Lung (tissue), 17 donors: ENCODE measurements at places on chromosomes 4 and X.
A peak's percentile ranks its signal among the peaks of the same experiment; 100 is the strongest.

- no peak for DNase-seq
These were observed 35.4 kb upstream of the PGRMC2 start for GRCh38 chr4:128322986-128323385.

DNA sequence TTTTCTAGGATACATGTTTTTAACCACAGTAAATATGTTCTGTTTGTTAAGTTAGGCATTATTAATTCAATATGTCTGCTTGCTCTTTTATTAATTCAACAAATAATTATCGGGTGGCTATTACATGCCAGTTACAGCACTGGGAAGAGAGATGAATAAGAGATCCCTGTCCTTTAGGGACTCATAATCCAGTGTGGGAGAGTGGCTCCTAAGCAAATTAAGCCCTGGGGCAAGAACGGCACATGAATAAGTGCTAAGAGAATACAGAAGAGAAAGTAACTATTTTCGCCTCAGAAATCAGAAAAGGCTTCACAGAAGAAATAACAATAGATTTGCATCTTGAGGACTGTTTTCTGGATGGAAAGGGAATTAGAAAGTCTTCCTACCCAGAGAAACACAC, 236.7 kb downstream of the NR3C2 start:
- no peak for DNase-seq

GRCh38 chr4:95637043-95637600, 88.3 kb upstream of the UNC5C start:
- no peak for DNase-seq

DNA sequence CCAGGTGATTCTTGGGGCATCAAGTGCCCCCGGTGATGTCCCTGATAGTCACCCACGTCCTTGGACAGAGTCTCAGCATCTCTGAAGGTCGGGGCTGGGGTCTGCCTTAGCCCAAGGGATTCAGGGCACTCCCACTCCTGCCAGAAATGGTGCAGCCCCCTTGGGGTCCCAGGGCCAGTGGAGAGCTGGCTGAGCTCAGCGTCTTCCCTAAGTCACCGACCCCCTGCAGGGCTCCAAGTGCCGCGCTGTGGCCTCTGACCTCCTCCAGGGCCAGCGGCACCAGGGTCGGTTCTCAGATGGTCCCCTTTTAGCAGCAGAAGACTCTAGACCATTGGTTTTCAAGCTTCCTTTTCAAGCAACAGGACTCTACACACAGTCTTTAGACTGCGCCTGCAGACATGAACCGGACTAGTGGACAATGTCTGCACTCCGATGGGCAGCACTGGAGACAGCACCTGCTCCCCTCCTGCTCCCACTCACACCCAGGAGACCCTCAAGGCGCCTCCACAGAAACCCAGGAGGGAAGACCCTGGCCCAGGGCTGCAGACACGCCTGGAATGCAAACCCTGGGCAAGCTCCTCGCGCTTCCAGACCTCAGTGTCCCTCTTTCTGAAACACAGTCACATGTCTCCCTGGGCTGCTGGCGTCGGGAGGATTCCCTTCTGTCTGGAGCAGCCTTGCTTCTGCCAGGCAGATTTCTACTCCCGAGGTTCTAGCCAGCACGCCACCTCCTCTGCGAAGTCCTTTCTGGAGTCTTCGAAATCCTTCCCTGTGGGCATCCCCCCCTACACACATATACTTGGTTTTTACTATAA, 53.9 kb downstream of the ABLIM2 start:
- no peak for DNase-seq

GRCh38 chr4:110139815-110140214, 58.6 kb downstream of the ELOVL6 start:
- no peak for DNase-seq

DNA sequence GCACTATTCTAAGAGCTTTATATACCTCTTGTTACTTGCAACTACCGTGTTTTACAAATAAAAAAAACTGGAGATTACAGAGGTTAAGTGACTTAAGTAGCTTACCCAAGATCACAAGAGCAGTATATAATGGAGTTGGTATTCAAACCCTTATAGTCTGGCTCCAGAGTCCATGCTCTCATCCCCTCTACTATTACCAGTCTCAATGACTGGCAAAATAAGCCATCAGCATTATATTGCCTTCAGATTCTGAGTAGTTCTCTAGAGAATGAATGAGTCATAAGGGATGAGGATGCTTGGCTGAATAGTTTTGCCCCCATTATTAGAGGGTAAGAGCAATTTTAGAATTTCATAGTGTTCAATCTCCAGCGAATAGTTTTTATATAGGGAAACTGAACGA, 170.1 kb upstream of the ATOH1 start:
- no peak for DNase-seq

DNA sequence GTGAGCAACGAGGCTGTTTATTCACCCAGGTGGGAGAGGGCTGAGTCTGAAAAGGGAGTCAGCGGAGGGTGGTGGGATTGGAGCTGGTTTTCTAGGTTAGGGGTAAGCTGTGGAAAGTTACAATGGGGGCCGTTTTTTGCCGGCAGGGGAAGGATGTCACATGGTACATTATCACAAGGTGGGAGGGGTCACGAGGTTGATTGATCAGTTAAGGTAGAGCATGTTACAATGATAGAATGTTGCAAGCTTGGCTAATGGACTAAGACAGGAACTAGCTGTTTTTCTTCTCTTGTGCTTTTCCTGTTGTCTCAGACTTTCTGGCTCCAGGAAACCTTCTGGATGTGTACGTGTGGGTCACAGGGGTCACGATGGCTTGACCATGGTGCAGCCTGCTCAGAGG, 536.3 kb upstream of the HTR2C start:
- no peak for DNase-seq

DNA sequence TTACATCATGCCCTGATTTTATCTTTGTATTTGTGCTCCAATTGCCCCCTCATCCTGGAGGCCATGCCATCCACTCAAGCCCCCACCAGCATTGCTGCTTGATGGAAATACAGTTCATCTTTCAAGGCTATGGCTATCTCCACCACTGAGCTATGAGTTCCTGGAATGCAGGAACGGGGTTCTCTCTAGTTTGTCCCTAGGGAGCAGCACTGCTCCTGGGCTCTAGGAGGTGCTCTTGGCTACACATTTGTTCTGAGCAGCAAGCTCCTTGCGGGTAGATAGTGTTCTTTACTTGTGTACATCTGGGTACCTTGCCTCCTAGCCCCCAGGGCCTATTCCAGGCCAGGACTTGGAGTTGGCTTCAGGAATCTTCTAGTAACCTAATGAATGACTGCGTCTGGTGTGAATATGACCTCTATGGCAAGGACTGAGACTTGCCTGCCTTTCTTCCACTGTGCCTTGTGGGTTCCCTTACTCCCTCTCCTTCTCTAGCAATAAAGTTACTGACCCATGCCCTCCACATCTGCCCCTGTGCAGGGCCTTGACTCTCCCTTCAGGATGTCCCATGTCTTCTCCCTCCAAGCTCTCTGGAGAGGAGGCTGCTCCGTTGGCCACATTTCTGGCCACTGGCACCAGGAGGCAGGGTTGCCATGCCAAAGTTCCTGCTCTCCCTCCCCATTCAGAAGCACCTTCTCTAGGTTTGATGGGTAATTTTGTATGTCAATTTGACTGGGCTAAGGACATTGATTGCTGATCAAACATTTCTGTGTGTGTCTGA, 7.6 kb downstream of the CITED1 start:
- no peak for DNase-seq

GRCh38 chr4:95161781-95162469, 386.8 kb downstream of the UNC5C start:
- DNase-seq: no peak

- DNase-seq: no peak
These were observed 46.7 kb downstream of the DDX53 start for GRCh38 chrX:23046443-23046842.

DNA sequence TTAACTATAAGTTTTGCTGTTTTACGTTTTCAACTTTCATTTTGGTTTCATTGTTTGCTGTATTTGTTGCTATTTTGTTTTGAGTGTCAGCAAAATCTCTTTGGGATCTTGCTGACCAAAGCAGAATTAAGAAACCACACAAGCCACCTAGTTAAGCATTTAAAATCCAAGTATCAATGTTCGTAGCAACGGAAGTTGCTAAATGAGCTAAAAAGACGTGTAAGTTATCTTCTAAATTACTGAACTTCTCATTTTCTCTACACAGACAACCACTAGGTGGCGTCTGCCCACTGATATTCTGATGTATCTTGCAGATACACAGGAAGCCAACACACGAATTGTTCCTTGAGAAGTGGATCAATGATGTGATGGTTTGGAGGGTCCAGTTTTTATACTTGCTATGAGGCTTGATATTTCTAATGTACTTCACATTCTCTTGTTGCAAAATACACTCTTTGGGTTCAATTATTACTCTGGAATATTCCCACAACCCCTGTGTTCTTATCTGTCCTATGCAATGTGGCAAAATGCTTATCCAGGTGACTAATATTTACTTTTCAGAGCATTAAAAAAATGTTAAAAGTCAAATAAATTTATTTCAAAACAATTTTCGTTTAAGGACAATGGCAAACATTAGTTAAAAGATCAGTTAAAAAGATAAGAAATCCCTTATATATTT, 250.5 kb downstream of the TECRL start:
- peak; percentile 84 for DNase-seq

DNA sequence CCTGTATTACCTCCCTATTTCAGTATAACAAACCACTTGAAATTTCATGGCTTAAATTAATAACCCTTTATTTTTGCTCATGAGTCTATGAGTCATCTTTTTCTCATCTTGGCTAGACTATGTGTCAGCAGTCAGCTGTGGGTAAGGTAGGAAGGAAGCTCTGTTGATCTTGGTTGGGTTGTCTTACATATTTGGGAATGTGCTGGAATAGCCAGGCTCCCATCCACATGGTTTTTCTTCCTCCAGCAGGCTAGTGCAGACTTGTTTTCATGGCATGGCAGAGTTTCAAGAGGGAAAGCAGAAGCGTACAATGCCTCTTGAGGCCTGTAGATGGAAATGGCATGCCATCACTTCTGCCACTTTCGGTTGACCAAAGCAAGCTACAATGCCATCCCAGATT, 89.7 kb downstream of the LINC00632 start:
- no peak for DNase-seq

GRCh38 chr4:1309261-1310010, 19.7 kb downstream of the MAEA start:
- peak; percentile 98 for DNase-seq

DNA sequence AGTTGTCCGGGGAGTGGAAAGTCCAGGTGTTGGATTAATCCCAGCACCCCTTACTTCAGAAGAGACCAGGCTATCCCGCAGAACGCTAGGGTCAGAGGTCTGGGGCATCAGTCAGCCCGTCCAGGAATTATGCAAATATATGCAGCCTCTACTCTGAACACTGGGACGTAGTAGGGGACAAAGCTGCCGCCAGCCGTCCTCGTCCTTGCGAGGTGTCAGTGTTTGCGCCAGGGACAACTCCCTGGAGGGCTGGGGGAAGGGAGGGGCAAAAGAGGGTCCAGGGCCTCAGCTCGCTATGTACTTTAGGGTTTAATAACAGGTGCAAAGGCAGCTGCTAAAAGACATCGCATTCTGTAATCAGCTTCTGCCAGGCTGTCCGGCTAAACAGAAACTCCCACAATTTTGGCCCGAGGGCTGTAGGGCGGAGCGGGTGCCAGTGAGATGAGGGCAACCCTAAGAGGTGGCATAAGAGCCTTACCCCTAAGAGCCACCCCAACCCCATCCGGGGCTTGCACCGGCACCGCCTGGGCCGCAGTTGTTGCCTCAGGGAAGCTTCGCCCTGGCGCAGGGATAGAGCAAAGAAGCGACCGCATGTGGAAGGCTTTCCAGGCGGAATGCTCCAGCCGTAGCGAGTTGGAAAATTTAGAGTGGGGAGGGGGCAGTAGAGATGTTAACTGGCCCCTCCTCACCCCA, 8.4 kb downstream of the HAND2 start:
- DNase-seq: no peak
